Heart right ventricle (tissue), 16 donors: ENCODE measurements at places on chromosomes 3 and 15.

DNA sequence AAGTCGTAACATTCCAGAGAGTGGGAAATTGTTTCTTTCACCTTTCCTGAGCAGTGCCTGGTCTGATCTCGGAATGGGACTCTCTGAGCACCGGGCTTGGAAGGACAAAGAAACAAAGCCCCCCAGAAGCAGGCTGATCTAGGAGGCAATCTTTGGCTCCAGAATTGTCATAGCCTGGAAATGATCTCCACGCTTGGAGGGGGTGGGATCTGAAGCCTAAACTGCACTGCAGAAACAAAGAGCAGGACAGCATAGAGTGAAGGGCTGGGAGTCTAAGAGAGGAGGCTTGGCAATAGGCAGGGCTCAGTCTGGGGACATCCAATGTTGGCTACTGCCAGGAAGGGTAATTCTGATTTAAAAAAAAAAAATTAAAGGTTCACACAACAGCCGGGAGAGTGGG is 1.9 kb downstream of the CRABP1 start:
- DNase-seq, result no peak

DNA sequence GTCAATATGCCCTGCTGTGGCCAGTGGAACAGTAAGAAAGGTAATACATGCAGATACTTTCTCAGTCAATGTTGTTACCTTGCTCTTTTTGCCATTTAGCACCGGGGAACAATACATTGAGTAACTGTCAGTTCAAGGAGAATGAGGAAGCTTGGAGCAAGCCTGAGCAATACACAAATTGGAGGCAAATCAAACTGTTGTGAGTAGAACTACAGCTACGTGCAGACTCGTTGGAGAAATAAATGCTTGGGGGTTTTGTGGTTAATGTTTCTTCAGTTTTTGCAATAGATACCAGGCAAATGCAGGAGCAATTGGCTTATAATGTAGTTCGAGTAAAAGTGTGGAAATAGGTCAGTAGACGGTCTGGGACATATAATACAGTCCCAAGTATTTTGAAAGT is 587.3 kb upstream of the ROBO1 start:
- no peak for DNase-seq

GRCh38 chr3:32969656-32970055 is 18.2 kb downstream of the CCR4 start:
- no peak for DNase-seq

GRCh38 chr15:84915606-84915958 is 31.1 kb downstream of the SLC28A1 start:
- no peak for DNase-seq

DNA sequence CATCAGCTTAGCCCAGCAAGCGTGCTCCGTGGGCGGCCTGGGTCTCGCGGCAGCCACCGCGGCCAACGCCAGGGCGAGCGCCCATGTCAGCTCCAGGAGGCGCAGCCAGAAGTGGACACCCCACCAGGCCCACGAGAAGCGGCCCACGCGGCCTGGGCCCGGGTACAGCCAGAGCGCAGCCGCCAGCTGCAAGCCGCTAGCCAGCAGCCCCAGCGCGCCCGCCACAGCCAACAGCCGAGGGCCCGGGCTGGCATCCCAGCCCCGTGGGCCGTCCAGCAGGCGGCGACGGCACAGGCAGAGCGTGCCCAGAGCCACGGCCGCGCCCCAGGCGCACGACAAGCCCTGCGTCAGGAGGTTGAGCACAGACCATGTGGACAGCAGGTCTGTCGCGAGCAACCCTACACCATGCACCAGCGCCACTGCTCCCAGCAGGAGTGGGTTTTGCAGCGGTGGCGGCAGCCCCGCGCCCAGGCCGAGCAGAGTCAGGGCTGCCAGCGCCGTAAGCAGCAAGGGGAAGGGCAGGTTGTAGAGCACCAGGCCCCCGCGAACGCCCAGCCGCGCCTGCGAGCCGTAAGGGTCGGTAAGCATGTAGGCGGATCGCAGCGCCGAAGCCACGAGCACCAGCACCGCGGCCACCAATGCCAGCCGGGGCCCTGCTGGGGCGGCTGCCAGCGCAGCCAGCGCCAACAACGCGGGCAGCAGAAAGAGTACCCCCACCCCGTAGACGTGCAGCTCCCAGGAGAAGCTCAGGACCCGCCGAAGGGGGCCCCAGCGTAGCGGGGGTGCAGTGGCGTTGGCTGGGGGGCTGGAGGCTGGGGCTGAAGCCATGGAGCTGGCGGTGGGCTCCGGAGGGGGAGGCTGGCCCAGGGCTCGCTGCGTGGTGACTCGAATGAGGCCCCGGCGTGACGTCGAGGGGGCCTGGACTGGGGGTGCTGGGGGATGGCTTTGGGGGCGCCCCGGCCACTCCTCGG is 4.9 kb downstream of the PRRT3 start:
- peak; percentile 75 for DNase-seq

DNA sequence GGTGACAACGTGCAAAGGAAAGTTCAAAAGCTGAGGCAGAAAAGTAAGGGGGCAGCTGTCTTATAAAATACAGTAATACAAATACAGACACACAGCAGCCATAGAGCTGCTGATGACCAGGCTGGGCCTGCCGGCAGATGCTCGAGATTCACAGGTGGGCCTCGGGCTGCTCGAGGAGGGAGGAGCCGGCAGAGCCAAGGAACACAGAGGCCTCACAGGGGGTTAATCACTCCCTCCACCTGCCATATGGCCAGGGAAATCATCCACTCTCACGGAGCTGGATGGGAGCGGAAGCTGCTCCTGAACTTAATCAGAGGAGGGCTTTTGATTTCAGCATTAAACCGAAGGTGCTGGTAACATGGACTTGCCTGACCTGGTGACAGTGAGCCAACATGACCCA is 29.6 kb upstream of the MGLL start:
- DNase-seq, result no peak

DNA sequence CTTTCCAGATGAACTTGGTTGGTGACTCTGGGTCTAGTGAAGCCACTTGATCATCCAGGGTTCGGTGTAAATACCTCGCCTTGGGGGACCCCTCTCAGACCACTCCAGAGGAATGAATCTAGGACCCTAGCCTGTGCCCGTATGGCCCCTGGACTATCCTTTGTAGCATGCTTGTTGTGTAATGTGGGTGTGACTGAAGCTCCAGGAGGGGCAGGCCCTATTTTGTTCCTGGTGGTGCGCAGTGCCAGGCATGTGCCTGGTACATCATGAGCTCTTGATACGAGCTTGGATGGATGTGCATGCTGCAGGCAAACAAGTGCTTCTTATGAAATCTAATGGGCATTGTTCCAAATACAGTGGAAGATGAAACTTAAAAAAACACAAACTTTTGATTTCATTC is 82.8 kb downstream of the EBLN2 start:
- peak; percentile 30 for DNase-seq

GRCh38 chr15:71199384-71200351 is 84.4 kb downstream of the THSD4 start:
- no peak for DNase-seq

DNA sequence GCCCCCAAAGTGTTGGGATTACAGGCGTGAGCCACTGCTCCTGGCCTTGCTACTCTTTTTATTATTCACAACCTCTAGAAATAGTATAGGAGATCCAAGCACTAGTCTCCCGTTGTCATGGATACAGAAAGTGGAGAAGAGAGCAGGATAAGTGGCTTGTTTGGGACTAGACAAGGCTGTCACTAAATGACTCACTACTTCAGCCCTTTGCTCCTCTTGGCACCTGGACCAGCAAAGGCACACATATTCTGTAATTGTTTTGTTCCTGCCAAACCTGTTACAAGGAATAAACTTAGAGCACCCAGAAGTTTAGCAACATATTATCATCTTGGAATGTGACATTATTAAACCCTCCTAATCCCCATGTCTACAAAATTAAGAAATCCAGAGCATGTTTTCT is 427.2 kb upstream of the THBS1 start:
- no peak for DNase-seq

DNA sequence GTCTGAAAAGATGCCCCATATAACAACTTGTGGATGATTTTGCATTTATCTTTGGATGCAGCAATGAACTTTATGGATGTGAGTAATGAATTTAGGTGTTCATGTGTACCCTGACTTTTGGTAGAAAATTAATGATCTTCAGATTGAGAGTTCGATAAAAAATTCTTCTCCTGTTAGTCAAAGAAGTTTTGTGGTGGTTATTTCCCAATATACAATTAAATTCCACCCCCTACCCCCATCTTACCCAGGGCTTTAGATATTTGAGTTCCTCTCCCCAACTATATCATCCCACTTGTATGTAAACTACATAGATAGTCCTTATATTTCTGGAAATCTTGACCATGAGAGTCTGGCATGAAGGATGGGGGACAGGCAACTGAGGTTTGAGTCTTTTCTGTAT is 126.1 kb upstream of the ALDH1A3 start:
- DNase-seq, result no peak

DNA sequence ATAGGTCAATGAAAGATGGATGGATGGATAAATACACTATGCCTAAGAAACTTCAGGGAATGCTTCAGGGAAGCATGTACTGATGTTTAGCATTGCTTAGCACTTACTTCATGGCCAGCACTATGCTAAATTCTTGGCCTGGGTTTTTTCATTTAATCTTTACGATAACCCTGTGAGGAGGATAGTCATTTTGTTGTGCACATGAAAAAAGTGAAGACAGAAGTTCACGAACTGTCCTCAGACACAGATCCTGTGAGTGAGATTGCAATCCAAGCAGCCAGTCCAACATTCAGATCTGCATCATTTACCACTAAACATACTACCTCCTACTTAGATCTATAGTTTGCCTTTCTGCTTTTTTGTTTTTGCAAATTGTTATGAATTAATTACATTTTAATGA is 510.8 kb upstream of the AGTR1 start:
- no peak for DNase-seq

GRCh38 chr3:158091531-158091930 is 14.7 kb downstream of the SHOX2 start:
- no peak for DNase-seq
